ENCODE measurements at places on chromosomes 3 and 15.
A peak's percentile ranks its signal among the peaks of the same experiment; 100 is the strongest.

DNA sequence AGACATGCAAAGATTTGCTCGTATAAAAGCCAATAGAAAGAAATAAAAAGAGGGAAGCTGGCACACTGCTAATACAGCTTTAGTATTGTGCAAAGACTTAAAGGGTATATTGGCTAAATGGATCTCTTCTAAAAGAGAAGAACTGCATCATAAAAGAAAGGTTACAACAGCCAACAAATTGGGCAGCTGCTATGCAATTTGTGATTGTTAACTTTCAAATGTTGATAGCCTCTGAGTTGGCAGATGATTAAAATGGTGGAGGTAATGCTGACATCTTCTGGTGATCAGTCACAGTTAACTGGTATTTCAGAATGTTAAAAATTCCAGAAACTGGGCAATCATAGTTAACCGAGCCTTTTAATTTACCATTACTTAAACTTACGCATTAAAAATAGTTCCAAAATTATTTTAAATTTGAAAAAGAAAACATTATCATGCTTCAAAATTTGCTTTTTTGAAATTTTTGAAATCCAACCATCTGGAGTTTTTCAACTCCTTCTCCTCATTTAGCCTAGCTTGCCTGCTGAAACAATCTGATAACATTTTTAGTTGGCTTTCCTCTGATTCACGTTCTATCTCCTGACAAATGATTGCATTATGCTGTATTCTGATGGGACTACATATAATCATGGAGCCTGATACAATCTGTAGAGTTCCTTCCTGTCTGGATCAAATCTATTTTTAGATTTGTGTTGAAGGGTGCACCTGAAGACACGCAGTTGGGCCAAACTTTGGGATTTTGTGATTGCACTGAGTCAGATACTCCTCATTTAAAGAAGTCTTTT, 144.0 kb upstream of the PDZRN3 start:
- no peak for DNase-seq

GRCh38 chr3:127999509-128000106, 52.6 kb upstream of the SEC61A1 start:
- DNase-seq: no peak

DNA sequence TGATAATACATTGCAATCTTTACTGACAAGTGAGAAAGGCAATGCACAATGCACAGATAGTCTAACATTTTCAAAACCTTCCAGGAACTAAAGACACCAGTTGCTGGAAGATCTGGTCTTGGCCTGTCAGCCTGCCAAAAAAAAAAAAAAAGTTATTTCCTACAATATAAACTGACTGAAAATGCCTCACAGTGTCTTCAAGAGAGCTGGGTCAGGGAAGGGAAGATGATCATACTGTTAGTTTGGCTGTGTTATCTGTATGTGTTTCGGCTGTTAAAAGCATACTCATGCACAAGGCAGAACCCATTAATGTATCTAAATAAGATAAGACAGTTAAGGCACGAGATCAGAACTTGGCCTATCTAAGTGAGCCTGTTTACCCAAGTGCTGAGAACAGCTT, 673.4 kb downstream of the MECOM start:
- no peak for DNase-seq

DNA sequence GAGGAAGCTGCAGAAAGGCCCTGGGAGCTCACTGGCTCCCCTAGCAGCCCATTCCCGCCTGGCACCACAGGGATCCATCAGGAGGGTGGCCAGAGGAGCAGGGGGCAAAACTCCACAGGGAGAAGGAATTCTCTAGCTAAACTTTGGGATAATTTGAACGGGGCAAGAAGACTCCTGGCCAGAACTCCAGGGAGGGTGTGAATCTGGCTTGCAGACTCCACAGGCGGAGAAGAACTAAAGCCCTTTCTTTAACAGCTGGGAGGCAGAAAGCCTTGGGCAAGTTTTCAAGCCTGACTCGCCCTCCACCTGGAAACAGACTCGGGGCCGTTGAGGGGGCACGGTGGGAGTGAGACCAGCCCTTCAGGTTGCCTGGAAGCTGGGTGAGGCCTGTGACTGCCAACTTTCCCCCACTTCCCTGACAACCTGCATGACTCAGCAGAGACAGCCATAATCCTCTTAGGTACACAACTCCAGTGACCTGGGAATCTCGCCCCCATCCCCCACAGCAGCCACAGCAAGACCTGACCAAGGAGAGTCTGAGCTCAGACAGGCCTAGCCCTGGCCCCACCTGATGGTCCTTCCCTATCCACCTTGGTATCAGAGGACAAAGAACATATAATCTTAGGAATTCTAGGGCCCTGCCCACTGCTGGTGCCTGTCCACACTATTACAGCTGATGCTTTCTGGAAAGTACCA, 28.6 kb downstream of the SLC27A2 start:
- no peak for DNase-seq

- DNase-seq: no peak
Observed at GRCh38 chr3:125177746-125178145, 34.8 kb downstream of the SLC12A8 start.

DNA sequence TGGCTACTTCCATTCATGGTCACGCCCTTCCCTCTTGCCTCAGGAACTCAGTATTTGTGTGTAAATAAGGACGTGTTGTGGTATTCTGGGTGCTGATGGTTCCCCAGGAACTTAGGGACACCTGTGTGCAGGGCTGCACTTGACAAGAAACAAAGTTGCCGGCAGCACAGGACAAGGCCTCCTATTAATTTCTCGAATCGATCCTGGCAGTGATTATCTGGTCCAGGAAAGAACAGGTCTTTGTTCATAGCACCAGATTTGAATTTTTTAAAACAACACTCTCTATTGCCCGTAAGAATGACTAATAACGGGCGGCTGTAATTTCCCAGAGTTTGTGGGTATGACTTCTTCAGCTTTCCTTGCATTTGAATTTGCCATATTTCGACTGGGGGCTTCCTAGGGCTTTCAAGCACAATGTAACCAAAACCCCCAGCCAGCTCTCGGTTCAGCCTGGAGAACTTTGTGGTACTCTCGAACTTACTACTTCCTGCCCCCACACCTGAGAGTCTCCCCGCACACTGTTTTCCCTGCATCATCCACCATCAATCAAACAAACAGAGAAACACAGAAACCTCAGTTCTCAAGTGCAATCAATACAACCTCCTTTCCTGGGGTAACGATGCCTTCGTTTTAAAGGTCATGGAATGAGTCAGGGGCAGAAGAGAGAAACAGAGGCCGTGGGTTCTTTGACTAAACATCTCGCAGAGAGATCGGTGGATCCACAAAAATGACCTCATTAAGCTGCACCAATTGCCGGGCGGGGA, 241.7 kb upstream of the ICE2 start:
- DNase-seq: peak; percentile 23

GRCh38 chr15:82646250-82647044, 716 bp downstream of the CPEB1 start:
- no peak for DNase-seq
